ENCODE measurements at places on chromosomes 12 and 14.
A peak's percentile ranks its signal among the peaks of the same experiment; 100 is the strongest.

DNA sequence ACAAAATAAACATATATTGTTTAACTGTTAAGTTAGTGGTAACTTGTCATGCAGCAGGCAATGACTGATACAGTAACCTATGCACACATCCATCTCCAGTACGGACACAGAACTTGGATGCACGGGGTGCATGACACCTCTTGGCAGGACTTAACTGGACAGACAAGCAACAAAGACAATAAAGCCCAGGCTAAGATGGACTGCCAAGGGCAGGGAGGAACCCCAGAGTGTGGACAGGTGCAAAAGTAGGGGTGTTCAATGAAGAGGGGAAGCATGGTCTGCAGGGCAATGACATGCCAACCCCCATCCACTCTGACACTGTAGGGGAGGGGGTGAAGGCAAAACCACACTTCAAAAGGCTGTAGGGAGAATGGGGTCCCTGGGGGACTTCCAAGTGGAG is 11.7 kb downstream of the SSH1 start:
- DNase-seq = no peak

- DNase-seq = no peak
These were observed 13.0 kb downstream of the CDKL1 start for GRCh38 chr14:50383618-50384225.

GRCh38 chr12:6871052-6871957 is 1.8 kb downstream of the SPSB2 start:
- DNase-seq = peak; percentile 65

DNA sequence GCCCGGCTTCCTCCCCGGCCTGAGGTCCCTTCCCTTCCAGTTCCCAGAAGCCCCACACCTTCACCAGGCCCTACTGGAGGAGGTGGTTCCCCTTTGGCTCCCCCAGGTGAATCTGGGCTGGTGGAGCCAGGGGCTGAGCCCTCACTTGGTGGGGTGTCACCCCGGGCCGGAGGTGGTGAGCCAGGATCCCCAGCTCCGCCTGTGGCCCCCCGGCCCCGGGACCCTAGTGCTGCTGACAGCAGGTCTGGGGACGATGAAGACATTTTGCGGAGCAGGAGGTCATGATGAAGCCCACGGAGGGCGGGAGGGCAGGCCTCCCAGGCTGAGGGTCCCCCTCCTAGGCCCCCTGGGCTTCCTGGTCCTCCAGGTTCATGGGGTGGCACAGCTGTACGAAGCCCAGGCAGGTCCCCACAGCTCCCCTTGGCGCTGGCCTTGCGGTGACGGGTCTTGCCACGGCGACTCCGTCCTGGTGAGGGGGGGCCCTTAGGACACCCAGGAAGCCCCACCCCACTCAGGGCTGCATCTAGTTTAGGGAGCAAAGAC is 16.6 kb downstream of the MAP3K12 start:
- no peak for DNase-seq

GRCh38 chr14:38285962-38286361 is 30.1 kb upstream of the CLEC14A start:
- no peak for DNase-seq

DNA sequence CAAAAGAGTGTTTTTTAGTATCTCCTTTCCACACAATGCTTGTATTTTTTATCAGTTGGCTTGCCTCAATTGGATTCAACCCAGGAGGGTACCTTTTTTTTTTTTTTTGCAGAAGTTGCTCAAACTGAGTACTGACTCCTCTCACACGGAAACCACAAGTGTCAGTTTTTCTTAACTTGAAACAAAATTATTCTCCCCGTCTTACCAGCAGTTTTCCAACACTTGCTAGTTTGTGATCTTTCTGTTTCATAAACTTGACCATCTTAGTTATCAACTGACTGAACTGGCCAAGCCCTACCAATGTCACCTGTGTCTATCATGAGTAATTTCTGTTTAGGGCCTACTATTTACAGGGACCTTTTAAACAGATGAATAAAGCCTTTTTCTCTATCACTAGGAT is 34.1 kb upstream of the ITPR2 start:
- DNase-seq = no peak

DNA sequence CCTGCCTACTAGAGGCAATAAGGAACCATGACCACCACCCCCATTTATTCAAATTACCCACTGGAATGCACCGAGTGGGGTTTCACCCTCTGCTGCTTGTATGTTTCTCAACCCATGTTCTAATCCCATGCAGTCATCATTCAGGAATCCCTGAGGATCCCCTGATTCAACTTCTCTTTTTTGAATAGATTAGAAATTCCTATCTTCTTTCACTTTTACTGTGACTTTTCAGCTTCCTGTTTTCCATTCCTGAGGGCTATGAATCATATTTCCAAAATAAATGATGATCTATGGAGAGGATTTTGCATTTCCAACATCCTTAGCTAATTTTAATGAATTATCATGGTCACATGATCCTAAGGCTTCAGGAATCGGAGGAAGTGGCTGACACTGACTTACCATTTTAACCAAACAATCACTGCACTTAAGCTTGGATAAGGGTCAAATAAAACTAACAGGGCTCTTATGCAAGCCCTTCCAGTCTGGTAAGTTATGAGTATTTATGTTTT is 19.4 kb upstream of the P2RX4 start:
- DNase-seq = no peak

GRCh38 chr14:30854492-30854891 is 19.9 kb upstream of the COCH start:
- DNase-seq = no peak

- no peak for DNase-seq
These were observed 123.8 kb downstream of the ZFP36L1 start for GRCh38 chr14:68669111-68669511.

GRCh38 chr14:101628975-101629374 is 67.7 kb downstream of the DIO3 start:
- no peak for DNase-seq

- DNase-seq = no peak
These were observed 153.1 kb upstream of the DCN start for GRCh38 chr12:91335699-91336098.

DNA sequence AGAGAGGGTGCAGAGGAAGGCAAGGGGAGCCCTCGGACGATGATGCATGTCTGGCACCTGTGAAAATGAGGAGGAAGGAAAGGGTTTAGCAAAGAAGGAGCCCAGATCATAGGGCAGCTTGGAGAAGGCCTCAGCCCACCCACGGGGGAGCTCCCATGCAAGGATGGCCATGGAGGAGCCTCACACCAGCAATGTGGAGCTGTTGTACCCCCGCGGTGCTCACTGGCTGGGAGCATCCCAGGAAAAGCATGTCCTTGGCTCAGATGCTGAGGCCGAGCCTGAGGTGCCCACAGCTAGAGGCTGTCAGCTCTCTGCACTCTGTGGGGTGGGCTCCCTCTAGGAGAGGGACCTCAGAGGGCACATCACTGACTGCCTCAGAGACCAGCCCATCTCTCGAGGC is 622.6 kb downstream of the AACS start:
- DNase-seq = no peak

- DNase-seq = no peak
These were observed 49.3 kb upstream of the ASPG start for GRCh38 chr14:104036212-104036611.

GRCh38 chr14:71726580-71727021 is 205.6 kb upstream of the RGS6 start:
- no peak for DNase-seq

- peak; percentile 57 for DNase-seq
These were observed 13.7 kb downstream of the COL2A1 start for GRCh38 chr12:47990351-47991105.

DNA sequence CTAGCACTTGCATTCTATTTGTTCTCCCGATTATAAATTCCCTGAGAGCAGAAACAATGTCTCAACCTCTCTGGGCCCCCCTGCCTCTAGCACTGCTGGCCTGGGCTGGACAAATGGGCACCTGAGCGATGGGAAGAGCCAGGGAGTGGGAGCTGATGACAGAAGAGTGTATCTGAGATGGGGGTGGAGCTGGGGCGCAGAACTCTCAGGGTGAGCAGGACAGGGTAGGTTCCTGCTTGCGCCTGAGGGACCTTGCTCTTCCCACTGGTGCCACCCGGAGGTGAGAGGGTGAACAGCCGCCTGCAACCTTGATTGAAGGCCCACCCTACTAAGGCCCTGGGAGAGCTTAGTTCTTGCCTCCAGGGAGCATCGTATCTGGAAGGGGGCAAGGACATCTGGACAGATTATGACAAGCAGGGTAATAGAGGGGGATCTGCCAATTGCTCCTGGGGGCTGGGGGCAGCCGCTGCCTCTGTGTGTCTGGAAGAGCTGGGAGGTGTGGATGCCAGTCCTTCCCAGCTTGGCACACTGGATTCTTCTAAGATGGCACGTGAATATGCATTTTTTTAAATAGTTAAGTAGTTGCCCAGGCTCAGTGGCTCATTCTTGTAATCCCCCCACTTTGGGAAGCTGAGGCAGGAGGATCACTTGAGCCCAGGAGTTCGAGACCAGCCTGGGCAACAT is 43.0 kb upstream of the TSPAN9 start:
- DNase-seq = peak; percentile 70

- no peak for DNase-seq
These were observed 167.1 kb downstream of the TTC7B start for GRCh38 chr14:90649083-90649482.

DNA sequence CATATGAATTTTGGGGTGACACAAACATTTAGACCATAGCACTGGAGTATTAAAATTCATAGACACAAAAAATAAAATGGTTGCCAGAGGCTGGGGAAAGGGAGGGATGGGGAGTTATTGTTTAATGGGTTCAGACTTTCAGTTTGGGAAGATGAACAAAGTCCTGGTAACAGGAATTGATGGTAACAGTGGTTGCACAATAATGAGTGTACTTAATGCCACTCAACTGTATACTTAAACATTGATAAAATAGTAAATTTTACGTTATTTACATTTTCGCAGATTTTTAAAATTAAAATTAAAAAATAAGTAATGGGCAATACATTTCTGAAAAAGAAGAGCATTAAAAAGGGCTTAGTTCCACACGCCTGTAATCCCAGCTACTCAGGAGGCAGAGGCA is 35.6 kb upstream of the USP15 start:
- DNase-seq = no peak

DNA sequence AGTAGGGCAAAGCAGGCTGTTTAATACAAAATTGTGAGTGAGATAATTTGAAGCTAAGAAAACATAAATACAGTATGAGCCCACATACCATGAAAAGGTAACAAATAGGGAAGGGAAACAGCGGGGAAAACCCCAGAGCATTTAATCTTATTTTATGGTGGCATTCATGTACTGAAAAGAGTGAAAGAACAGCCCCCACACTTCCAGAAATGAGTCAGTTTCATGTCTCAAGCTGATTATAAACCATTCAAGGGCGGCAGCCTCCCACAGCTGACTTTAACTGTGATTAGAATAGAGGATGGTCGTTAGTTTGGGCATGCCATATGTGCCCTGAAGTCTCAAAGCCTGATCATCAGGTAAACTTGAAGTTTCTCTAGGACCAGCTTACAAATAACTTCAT is 64.5 kb downstream of the FOXG1 start:
- no peak for DNase-seq

- DNase-seq = no peak
These were observed 288.7 kb upstream of the FLRT2 start for GRCh38 chr14:85241022-85241855.

DNA sequence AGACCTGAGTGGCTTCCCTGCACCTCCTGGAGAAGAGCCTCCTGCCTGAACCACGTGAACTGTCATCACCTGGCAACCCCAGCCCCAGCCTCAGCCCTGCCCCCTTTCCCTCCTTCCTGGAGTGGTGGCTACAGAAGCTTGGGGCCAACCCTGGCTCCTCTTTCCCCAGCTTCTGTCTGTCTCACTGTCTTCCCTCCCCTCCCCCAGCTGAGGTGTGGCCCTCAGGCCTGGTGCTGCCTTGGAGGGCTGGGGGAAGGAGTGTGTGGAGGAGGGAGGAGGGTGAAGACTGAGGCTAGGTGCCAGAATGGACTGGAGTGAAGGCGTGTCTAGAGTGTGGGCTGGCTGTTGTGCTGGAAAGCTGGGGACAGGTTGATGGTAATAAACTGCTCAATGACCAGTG is 9.7 kb downstream of the NFATC4 start:
- DNase-seq = no peak

DNA sequence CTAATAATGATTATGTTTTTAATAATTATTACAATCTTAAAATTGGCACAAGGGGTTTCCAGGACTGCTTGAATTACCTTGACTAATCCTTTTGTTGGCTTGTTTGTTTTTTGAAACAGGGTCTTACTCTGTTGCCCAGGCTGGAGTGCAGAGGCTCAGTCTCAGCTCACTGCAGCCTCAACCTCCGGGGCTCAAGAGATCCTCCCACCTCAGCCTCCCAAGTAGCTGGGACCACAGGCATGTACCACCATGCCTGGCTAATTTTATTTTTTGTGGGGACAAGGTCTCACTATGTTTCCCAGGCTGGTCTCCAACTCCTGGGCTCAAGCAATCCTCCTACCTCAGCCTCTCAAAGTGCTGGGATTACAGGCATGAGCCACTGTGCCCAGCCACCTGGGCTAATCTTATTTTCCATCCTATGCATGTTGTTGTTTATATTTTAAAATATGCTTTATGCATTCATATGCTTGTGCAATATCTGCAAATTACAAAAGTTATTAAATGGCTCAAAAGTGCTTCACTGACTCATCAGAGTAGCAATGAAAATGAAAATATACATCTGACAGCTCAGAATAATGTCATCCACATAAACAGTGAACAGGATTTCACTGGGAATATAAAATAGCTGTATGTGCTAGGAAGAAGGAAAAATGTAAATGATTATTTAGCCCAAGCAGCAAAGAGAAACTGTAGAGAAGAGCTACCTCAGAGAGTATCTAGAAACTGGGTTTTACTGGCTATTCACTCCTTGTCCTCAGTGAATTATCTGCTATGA is 24.8 kb upstream of the PLEKHG6 start:
- no peak for DNase-seq

DNA sequence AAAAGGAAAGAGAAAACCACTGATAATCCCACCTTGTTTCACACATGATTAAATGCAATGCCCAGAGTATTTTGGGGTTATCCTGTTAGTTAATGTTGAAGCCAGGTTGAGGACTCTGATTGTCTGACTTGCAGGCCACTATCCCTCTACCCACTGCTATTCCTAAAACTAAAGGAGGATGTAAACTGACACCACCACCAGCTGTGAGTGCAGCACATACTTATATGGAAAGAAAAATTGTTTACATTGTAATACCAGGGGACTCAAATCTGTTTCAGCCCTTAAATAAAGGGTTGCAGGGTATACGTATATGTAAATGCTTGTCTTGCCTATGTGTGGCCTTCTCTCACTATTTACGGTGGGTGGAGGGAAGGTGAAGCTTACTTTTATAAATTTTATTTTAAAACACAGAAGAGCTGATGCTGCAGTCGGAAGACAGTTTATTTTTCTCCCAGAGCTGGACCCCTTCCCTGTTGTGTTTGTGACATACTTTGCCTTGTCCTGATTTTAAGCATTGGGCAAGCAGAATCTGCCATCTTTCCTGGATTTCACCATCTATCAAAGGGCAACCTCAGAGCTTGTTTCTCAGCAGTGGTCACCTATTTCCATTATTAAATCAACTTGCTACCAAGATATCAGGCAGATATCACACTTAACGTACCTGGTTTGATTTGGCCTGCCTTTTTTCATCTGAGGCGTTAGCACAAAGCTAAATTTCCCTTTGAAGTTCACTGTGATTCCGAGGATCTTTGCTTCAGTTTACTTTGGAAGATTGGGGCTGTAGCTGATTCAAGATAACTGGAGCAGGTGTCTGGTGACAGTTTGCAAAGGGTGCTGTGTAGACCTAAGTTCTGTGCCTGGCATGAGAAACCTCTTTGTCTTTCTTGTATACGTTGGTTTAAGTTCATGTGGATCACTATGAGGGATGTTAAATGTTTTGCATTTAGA is 25.2 kb downstream of the DAAM1 start:
- no peak for DNase-seq

- DNase-seq = no peak
These were observed 157.3 kb upstream of the DDHD1 start for GRCh38 chr14:53310412-53310811.
